ENCODE measurements at places on chromosomes 13 and 19.

GRCh38 chr13:108268466-108269112 lies 929 bp upstream of the TNFSF13B start:
- no peak for DNase-seq

DNA sequence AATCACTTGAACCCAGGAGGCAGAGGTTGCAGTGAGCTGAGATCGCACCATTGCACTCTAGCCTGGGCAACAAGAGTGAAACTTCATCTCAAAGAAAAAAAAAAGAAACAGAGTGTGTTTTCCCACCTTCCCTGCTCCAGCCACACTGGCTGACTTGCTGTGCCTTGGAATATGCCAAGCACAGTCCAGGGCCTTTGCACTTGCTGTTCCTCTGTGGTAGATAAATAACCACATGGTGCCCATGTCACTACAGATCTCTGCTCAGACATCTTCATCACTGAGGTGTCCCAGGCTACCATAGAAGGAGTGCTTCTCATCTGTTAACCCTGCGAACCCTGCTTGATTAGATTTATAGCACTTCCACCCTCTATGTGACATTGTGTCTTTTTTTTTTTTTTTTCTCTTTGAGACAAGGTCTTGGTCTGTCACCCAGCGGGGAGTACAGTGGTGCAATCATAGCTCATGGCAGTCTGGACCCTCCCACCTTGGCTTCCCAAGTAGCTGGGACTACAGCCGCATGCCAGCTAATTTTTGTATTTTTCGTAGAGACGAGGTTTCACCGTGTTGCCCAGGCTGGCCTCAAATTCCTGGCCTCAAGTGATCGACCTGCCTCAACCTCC lies 10.4 kb downstream of the SMARCA4 start:
- no peak for DNase-seq

- no peak for DNase-seq
These were observed 6.5 kb downstream of the ZNF566 start for GRCh38 chr19:36482876-36483275.

DNA sequence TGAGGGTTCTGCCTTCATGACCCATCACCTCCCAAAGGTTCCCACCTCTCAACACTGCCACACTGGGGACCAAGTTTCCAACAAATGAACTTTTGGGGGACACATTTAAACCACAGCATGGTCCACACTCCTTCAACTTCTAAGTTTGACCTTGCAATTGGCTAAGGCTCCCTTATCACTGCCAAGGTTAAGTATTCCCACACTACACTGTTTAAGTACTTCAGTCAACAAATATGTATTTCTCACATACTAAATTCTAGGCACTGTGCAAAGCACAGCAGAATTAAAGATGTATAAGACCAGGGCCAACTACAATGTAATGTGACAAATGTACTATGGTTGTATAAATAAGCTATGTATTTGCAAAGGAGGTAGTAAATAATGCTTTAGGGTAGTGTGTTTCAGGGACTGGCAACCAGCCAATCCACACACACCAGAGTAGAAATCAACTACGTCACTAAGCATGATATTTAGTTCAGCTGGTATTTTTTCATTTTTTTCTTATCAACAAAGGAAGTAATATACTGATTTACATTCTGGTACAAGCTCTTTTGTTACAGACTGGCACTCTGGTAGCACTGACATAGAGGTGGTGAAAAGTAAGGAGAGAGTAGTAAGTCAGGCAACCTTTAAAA lies 12.2 kb downstream of the NUFIP1 start:
- DNase-seq, result no peak

DNA sequence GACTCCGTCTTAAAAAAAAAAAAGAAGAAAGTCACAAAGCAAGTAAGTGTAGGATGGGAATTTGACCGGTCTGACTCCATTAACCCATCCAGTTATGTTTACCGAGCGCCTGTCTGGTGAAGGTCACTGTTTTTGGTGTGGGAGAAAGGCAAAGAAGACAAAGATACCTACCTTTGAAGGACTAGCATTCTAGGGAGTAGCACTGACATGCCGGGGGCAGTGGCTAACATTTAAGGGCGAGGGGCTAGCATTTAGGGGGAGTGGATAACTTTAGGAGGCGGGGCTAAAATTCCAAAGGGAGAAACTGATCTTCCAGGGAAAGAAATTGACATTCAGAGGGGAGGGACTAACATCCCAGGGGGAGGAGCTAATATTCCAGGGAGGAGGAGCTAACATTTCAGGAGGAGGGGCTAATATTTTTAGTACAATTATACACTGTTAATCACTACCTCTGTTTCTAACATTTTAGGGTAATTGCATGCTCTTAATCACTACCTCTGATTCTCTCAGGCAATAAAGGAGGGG lies 8.7 kb downstream of the GPR32 start:
- no peak for DNase-seq

- no peak for DNase-seq
These were observed 12.0 kb downstream of the KMT2B start for GRCh38 chr19:35729763-35730162.
